Stimulated activated CD4-positive, alpha-beta T cell treated with anti-CD3 and anti-CD28 coated beads, Interleukin-12 subunit alpha, Interleukin-12 subunit beta, amount 100 ng/mL, for 48 hours (primary cell): ENCODE measurements at places on chromosomes 6 and 20.

GRCh38 chr6:155287762-155288161, 23.9 kb downstream of the CLDN20 start:
- no peak for DNase-seq

GRCh38 chr20:47971058-47971791, 185.9 kb upstream of the SULF2 start:
- DNase-seq = no peak

DNA sequence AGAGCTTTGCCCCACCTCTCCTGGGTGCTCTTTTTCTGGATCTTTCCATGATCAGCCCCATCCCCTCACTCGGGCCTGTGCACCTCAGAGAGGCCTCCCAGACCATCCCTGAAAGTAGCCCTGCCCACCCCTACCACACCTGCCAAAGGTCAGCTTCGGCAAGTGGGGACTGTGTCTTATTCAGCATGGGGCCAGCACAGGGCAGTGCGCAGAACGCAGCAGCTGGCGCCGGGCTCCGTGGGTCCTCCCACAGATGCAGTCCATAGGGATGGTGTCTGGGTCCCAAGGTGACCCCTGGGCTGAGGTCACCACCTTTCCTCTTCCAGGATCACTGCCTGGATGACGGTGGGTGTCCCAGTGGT, 79.4 kb downstream of the CEBPB start:
- DNase-seq = no peak

DNA sequence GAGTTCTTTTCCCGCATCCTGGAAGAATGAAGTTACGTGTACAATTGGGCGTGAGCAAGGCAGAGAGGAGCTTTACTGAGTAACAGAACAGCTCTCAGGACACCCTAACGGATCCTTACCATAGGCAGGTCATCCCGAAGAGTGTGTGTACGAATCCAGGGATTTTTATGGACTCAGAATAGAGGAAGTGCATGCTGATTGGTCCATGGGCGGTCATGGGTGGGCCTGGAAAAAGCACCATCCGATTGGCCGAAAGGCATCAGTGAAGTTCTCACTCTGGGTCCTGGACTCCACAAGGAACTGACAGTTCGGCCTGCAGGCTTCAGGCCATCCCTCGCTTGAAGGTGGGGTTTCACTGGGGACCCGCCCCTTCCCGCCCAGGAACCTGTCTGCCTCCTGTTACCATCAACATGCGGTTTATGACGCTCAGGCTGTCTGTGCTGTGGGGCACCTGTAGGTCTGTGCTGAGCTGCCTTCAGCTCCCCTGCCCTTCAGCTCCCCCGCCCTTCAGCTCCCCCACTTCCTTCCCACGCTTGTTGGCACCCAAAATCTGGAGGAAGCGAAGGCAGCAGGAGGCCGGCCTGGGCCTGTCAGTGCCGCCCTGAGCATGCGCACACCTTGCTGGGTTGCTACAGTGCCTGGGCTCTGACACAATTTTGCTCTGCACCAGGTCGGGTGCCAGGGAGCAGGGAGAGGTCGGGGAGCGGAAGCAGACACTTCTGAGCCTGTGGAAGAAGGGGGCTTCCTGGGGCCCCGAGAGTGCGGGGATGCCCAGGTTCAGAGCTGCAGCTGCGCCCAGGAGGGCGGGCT, 57.9 kb upstream of the MANEA start:
- no peak for DNase-seq

GRCh38 chr6:35703554-35703953, 14.8 kb upstream of the FKBP5 start:
- DNase-seq = no peak
